ENCODE measurements at places on chromosomes 11 and 22. TPM values are rescaled to one million over a fixed set of nuclear protein-coding genes. Genes with fewer than 3 reads are reported as not detected.
A peak's percentile ranks its signal among the peaks of the same experiment; 100 is the strongest.

DNA sequence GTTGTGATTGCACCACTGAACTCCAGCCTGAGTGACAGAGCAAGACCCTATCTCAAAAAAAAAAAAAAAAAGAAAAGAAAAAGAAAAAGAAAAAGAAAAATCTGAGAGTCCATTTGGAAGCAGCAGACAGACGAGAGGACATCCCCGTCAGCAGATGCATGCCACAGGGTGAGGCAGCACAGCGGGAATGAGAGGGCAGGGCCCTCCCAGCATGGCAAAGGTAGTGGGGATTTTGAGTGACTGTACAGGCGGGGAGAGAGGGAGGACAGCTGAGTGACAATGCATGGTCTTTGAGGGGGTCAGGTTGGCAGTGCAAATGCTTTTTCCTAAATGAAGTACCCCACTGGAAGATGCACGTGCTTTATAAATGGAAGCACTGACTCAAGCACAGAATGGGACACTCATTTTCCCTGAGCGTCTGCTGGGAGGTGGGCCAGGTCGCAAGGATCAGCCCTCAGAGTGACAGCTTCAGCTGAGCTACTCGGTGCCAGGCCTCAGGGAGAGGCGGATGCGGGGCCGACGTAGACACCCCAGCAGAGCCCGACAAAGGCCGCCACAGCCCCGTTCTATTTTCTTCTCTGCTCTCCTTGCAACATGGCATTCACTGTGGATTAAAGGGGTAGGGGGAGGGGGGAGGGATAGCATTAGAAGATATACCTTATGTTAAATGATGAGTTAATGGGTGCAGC lies 113.5 kb downstream of the SHANK2 start:
- no peak overlapping the region for H3K27ac ChIP-seq
- H3K4me1 ChIP-seq, result no peaks in the 10 kb centered on the region
- no peaks in the 10 kb centered on the region for H3K36me3 ChIP-seq
- no peak for DNase-seq

GRCh38 chr22:41301085-41302020 lies at the start of gene ZC3H7B:
Gene ZC3H7B, plus strand, starts transcription at chr22:41301525. Its CDS starts 19,136 bp downstream, at chr22:41320661.
- peak; percentile 95 for DNase-seq
- peak within 1 kb of the TSS; percentile 86 for H3K27ac ChIP-seq
- H3K27me3 ChIP-seq, result no peaks in the 10 kb centered on the region
- H3K36me3 ChIP-seq, result peaks cover 8% of the 10 kb centered on the region
- peak within 1 kb of the TSS; percentile 82 for H3K4me3 ChIP-seq

- H3K4me1 ChIP-seq, result peaks cover 26% of the 10 kb centered on the region
- H3K36me3 ChIP-seq, result peaks cover 53% of the 10 kb centered on the region
- H3K4me3 ChIP-seq, result no peak overlapping the region
- H3K27me3 ChIP-seq, result no peaks in the 10 kb centered on the region
- DNase-seq, result no peak
- H3K27ac ChIP-seq, result no peak overlapping the region
Measured at GRCh38 chr22:31739795-31740201, 10.1 kb downstream of the PRR14L start.

SLC25A18 gene
- total RNA-seq, result not detected

GRCh38 chr11:118514103-118514502 lies 13.2 kb upstream of the TTC36 start:
- peaks cover 8% of the 10 kb centered on the region for H3K4me1 ChIP-seq
- H3K4me3 ChIP-seq, result no peak overlapping the region
- peak; percentile 63 for DNase-seq
- peaks cover 57% of the 10 kb centered on the region for H3K36me3 ChIP-seq
- peak overlapping the region; percentile 30 for H3K27ac ChIP-seq
- H3K27me3 ChIP-seq, result no peaks in the 10 kb centered on the region

- no peak for DNase-seq
- H3K4me1 ChIP-seq, result peaks cover 27% of the 10 kb centered on the region
- no peak overlapping the region for H3K4me3 ChIP-seq
- H3K36me3 ChIP-seq, result peaks cover 3% of the 10 kb centered on the region
- H3K27me3 ChIP-seq, result peaks cover 61% of the 10 kb centered on the region
Measured at GRCh38 chr11:67366961-67367760, 6.2 kb downstream of the CLCF1 start.

DNA sequence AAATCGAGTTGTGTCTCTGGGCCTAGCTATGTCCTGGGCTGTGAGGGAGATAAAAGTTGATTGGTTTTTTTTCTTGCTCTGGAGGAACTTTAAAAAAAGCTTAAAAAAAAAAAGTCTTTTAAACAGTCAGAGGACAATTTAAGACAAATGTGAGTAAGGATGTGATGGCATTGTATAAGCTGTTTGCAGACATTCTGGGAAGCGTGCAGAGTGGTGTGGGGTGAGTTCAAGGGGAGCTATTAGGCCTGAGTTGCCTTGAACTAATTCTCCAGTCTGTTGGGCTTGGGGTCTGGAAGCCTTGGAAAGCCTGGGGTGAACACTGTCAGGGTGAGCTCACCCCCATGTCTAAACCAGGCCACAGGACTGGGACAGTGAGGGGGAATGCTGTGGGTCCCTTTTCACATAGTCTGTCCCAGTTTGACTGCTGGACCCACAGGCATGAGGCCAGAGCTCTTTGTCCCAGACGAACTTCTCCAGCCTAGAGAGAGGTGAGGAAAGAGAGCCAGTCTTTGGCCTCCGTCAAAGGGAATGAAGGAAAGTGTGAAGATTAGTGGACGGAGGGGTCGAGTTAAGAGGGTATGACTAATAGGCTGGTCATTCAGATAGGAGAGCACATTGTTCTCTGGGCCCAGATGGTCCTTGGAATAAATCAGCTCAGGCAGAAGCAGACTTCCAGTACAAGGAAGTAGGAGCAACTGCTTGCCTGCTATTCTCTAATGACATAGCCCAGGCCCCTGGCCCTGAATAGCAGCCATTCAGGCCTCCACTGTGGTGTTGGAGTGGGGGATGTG lies 76.4 kb upstream of the NNMT start:
- H3K36me3 ChIP-seq, result no peaks in the 10 kb centered on the region
- no peak overlapping the region for H3K4me3 ChIP-seq
- peaks cover 27% of the 10 kb centered on the region for H3K4me1 ChIP-seq
- no peak overlapping the region for H3K27ac ChIP-seq
- no peak for DNase-seq
- H3K27me3 ChIP-seq, result peaks cover 10% of the 10 kb centered on the region

DNA sequence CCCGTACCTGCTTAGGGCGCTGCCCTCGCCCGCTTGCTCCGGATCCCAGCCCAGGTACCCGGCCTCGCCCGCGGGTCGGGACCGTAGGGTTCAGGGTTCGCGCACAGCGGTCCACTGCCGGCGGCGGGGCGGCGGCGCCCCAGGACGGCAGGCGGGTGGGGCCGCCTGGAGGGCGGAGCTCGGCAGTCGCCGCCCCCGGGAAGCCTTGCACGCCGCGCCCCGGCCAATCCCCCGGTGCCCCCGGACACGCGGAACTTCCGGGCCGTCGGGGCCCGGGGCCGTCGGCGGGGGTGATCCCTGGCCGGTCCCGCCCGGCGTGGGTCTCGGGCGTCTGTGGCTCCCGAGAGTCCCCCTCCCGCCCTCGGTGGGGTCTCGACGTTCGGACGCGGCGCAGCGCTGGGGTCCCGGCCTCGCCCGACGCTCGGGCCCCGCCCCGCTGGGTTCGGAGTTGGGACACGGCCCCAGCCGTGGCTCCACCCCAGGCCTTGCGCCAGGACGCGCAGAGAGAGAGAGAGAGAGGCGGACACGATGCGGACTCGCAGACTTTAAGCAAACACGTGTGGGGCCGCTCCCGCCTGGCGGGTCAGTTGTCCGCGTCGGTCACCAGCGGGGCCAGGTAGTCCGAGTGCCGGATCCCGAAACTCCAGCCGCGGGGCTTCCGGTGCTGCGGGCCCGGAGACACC lies at the start of gene TYMP:
Gene TYMP, minus strand, starts transcription at position 116 of the 683 bp plus-strand sequence. CDS start 303 bp downstream, outside the sequence.
- H3K36me3 ChIP-seq, result peaks cover 19% of the 10 kb centered on the region
- peak within 1 kb of the TSS; percentile 96 for H3K4me3 ChIP-seq
- peaks cover 45% of the 10 kb centered on the region for H3K4me1 ChIP-seq
- peak; percentile 96 for DNase-seq
- peak within 1 kb of the TSS; percentile 100 for H3K27ac ChIP-seq

- no peak overlapping the region for H3K27ac ChIP-seq
- H3K4me1 ChIP-seq, result peaks cover 17% of the 10 kb centered on the region
- no peak overlapping the region for H3K4me3 ChIP-seq
Measured at GRCh38 chr11:75823415-75823814, 8.4 kb downstream of the UVRAG start.

CDON gene
- 1.9 TPM for total RNA-seq

- no peak overlapping the region for H3K27ac ChIP-seq
- H3K36me3 ChIP-seq, result no peaks in the 10 kb centered on the region
- peaks cover 3% of the 10 kb centered on the region for H3K4me1 ChIP-seq
Measured at GRCh38 chr11:125141178-125141577, 23.4 kb upstream of the PKNOX2 start.

DNA sequence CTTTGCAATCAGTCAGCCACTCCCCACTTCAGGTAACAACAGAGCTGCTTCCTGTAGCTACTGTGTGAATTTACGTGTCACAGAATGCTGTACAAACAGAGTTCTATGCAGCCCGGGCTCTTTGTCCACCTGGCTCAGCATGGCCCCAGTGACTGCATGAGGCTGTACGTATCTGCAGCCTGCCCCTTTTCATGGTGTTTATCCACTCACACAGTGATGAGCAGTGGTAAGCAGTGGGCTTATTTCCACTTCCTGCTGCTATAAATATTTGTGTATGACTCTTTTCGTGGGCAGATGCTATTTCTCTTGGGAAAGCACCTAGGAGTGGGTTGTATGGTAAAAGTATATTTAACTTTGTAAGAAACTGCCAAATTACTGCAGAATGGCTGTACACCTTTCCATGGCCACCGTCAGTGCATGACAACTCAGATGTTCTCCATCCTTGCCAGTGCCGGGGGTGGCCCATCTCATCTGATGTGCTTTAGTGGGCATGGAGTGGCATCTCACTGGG lies 43.3 kb downstream of the MYEOV start:
- peak overlapping the region; percentile 96 for H3K27ac ChIP-seq
- peak; percentile 79 for DNase-seq
- H3K4me3 ChIP-seq, result peak overlapping the region; percentile 61
- H3K4me1 ChIP-seq, result peaks cover 43% of the 10 kb centered on the region

- no peak overlapping the region for H3K4me3 ChIP-seq
- H3K27me3 ChIP-seq, result peaks cover 3% of the 10 kb centered on the region
- H3K4me1 ChIP-seq, result peaks cover 19% of the 10 kb centered on the region
- DNase-seq, result no peak
- H3K36me3 ChIP-seq, result no peaks in the 10 kb centered on the region
Measured at GRCh38 chr11:47912843-47913437, 64.8 kb upstream of the NUP160 start.

DNA sequence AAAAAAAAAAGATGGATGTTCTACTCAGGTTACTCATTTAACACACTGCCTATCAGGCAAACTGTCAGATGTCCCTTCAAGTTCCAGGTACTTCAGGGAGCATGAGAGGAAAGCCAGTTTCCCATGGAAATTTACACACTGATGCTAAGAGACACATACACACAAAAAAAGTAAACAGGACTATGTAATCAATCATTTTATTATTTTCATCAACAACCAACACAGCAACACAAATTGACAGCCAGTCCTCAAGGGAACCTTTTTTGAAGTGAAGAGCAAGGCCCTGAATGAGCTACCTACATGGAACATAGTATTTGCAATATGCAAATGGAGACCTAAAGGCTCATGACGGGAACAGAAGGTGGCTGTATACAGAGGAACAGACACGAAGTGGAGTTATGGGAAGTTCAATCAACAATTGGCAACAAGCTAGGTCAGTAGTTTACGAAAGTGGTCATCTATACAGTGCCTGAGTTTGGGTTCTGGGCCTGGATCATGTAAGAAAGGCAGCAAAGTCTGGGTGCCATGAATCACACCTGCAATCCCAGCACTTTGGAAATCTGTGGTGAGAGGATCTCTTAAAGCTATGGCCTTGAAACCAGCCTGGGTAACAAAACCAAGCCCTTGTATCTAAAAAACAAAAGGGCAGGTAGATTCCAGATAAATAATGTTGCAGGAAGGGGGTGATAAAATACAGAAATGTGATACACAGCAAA lies 12.6 kb upstream of the WDR74 start:
- H3K4me3 ChIP-seq, result peak overlapping the region; percentile 33
- peak overlapping the region; percentile 63 for H3K27ac ChIP-seq
- peaks cover 54% of the 10 kb centered on the region for H3K36me3 ChIP-seq
- peaks cover 35% of the 10 kb centered on the region for H3K4me1 ChIP-seq
- DNase-seq, result no peak

DNA sequence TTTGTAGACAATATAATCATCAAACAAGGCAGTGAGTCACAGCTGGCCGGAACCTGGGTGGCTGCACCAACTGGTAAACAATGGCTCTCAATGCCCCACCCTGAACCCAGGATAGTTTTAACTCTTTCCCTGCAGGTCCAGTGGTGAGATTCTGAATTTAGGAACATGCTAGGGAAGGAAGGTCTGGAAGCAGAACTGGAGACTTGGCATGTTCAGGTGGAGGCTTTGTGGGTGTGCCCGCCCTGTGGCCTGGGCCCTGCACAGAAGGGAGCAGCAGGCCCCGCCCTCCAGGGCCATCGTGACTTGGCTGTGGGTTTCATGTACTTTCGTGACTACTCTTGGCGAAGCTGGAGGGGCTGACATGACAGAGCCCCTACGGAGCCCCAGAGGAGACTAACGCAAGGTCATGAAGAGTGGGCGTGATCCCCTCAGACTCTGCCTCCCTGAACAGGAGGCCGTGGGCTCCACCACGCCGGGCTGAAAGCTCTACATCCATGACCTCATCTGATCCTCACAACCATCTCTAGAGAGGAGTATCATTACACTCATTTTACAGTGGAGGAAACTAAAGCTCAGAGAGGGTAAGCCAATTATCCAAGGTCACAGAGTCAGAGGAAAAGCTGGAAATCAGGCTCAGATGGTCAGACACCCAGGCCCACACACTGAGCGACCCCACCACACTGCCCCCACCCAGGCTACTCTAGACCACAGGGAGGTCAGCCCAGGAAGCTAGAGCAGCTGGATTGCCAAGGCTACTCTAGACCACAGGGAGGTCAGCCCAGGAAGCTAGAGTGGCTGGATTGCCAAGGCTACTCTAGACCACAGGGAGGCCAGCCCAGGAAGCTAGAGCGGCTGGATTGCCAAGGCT lies 27.3 kb downstream of the MAFF start:
- H3K27me3 ChIP-seq, result no peaks in the 10 kb centered on the region
- peaks cover 2% of the 10 kb centered on the region for H3K4me1 ChIP-seq
- DNase-seq, result no peak
- H3K36me3 ChIP-seq, result peaks cover 16% of the 10 kb centered on the region

DNA sequence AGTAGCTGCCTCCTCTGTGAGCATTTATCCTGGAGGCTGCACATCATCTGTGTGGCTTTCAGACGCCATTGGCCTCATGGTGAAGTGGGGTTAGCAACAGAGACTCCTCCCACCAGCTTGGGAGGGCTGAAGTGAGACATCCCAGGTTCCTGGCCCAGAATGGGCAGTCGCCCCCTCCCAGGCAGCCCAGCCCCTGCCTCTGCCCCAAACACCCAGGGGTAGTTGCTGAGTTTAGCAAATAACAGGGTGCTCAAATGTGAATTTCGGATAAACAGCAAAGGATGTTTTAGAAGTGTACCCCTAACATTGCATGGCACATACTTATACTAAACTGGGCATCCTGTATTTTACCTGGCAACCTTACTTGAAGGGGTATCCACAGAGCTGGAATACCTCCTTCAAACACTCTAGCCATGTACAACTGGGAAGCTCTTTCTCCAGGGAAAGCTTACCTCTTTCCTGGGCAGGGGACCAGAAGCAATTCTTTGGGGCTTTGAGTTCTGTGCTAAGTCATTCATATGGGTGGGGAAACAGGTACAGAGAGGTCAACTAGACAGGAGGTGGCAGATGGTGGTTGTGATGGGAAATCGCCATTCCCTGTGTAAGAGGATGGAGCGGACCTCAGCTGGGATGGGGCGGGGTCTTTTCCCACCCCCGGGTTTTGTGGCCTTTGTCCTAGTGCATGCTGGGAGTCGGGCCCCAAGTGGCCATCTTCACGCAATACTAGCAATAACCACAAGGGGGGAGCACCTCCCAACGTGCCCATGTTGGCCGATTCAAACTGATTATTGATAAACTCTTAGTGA lies 19.3 kb downstream of the MTFP1 start:
- DNase-seq, result peak; percentile 87
- H3K4me1 ChIP-seq, result peaks cover 23% of the 10 kb centered on the region
- peaks cover 24% of the 10 kb centered on the region for H3K27me3 ChIP-seq
- no peak overlapping the region for H3K4me3 ChIP-seq
- H3K36me3 ChIP-seq, result peaks cover 6% of the 10 kb centered on the region
- no peak overlapping the region for H3K27ac ChIP-seq

TRPT1 gene
- total RNA-seq, result 31.7 TPM

Data from activated CD4-positive, alpha-beta T cell treated with anti-CD3 and anti-CD28 coated beads, Interleukin-2, amount 10 ng/mL, durations not matched to agents 24 days and 14 days (primary cell).